ENCODE measurements at places on chromosomes 3 and 15. TPM values are rescaled to one million over a fixed set of nuclear protein-coding genes. Genes with fewer than 3 reads are reported as not detected.

Gene ZNF860
- total RNA-seq, result 0.98 TPM

Gene TGFBR2
- 653 TPM for total RNA-seq

Gene ULK4
- 23.5 TPM for total RNA-seq

Gene GP5
- not detected for total RNA-seq

Gene SLCO2A1
- 2.6 TPM for total RNA-seq

Gene AQP9
- total RNA-seq, result not detected

Gene CPA3
- 0.98 TPM for total RNA-seq

Gene GREM1
- total RNA-seq, result 0.98 TPM

Gene FMN1
- 0.33 TPM for total RNA-seq

Gene ROBO2
- total RNA-seq, result under 0.01 TPM

Gene SAXO2
- 1.8 TPM for total RNA-seq

Gene C3orf20
- total RNA-seq, result not detected

Gene PPIP5K1
- total RNA-seq, result 64.1 TPM

Gene CYP1A2
- not detected for total RNA-seq

Gene COL8A1
- total RNA-seq, result 860 TPM

Gene CAV3
- total RNA-seq, result not detected

Gene CLDN11
- total RNA-seq, result 698 TPM

Gene NDN
- total RNA-seq, result 38.2 TPM

Gene ACP3
- not detected for total RNA-seq

Gene CACNA2D2
- not detected for total RNA-seq

All from vein endothelial cell (primary cell).